Fibroblast of skin of scalp (primary cell): ENCODE measurements at places on chromosomes 12 and 14.
A peak's percentile ranks its signal among the peaks of the same experiment; 100 is the strongest.

DNA sequence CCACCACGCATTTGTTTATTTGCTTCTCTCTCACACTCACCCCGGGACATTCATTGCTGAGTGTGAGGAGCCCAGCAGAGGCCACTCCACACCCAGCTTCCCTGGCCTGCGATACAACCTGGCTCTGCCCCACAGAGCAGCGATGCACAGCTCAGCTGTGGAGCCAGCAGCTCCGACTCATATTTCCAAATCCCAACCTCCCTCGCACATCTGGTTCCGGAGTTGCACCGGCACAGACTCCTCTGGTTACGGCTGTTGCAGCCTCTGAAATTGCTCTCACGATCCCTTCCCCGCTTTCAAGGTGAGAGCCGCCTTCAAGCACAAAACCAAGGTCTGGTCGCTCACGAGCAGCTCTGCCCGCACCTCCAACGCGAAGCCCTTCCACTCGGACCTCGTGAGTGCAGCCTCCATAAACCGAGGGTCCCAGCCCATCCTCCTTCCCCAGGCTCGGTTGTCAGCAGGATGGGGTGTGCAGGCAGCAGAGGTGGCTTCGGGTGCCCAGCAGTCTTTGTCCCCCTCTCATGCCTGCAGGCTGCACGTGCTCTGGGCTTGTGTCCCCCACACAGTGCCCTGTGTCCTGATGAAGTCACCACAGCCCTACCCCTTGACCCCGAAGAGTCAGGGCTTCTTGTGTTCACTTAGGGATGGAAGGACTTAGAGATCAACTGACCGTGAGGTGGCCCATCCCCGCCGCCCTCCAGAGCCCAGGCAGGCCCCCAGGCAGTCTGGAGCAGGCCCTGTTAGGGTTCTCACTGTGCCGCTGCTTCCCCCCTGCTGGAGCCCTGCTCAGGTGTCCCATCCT is 184.3 kb downstream of the ADGRD1 start:
- no peak for DNase-seq

- peak; percentile 72 for DNase-seq
These were observed 47.8 kb upstream of the RERG start for GRCh38 chr12:15268927-15269552.

- DNase-seq: no peak
These were observed 89.7 kb upstream of the PARP11 start for GRCh38 chr12:3962631-3963483.

- DNase-seq: no peak
These were observed 26.5 kb downstream of the NUDT4 start for GRCh38 chr12:93403988-93404803.

- DNase-seq: no peak
These were observed 755 bp downstream of the SETD1B start for GRCh38 chr12:121804417-121805111.

DNA sequence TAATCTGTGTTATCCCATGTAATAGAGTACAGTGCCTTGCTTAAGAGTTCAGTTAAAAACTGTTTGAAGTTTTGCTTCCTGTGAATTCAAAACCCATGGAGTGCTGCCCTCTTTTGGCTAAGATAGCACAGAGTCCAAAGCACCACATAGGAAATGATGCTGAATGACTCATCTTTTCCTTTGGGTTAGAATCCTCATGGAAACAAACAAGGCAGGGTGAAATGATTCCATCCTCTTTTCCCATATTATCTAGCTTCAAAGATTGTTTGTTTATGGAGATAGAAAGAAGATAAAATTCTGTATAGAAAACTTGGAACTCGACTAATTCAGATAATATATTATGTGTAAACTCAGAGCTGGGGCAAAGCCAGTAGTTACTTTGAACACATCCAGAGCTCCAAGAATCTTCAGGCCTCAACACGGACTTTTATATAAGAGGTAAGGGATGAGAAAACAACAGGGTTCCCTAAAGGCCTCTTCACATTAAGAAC is 87.4 kb downstream of the OTOGL start:
- DNase-seq: peak; percentile 95

- peak; percentile 42 for DNase-seq
These were observed 115.8 kb downstream of the SLC25A47 start for GRCh38 chr14:100438678-100439592.

DNA sequence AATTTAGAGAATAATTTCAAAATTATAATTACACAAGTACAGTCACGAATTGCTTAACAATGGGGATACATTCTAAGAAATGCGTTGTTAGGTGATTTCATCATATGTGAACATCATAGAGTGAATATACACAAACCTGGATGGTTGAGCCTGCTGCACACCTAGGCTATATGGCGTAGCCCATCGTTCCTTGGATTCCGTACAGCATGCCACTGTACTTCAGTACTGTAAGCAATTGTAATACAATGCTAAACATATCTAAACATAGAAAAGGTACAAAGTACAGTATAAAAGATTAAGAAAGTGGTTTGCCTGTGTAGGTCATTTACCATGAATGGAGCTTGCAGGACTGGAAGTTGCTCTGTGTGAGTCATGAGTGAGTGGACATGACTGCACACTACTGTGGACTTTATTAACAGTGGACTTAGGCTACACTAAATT is 286.2 kb downstream of the CACNA1C start:
- DNase-seq: peak; percentile 58

- DNase-seq: peak; percentile 49
These were observed 16.4 kb downstream of the NAV3 start for GRCh38 chr12:77847060-77847541.

DNA sequence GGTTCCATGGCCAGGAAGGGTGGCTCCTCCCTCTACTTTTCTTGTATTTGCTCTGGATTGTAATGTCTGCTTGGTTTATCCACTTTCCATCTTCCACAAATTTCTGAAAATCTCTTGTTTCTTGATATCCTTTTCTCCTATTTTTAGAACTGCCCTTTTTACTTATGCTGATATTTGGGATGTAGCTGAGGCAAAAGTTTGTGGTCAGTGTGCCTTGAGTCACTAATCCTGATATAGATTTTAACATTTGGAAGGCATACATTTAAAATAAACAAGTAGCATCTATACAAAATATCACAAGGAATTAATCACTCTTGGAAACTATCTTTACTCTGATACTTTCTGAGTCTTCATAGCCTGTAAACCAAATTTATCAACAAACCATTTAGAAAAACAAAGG is 11.0 kb downstream of the GRIP1 start:
- DNase-seq: peak; percentile 36

- DNase-seq: peak; percentile 9
These were observed 3.3 kb upstream of the PDZRN4 start for GRCh38 chr12:41184864-41185263.

- peak; percentile 87 for DNase-seq
These were observed 49.9 kb upstream of the PLXNC1 start for GRCh38 chr12:94098466-94098865.

DNA sequence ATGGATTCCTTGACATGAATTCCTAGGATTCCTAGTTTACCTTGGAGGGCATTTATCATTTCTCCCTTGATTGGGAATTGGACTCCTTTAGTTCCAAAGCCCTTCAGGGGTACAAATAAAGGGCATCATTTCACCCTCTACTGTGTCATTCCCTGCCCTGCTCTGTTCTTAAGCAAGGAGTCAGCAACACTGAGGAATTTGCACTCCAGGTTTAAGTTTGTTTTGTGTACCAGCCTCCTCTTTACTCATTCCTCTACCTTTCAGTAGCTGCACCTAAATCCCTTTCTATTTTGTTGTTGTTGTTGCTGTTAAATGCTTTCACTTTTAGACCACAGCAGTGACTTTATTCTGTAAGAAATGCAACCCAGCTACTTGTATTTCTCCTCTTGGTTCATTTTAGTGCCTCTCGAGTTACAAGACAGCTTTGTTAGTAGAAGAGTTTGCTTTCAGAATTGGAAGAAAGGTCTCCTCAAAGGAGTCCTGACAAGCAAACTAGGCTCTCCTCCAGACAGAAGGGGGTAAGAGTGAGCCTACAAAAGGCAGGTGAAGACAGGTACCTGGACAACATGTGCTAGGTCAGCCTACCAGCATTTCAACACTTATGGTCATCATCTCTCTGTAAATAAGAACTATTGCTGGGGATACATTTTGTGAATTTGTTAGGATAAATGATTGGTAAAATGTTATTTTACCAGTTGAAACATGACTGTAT is 90.0 kb downstream of the RMST start:
- no peak for DNase-seq

- no peak for DNase-seq
These were observed 12.5 kb downstream of the HNRNPC start for GRCh38 chr14:21256539-21257393.

- peak; percentile 94 for DNase-seq
These were observed 13.6 kb upstream of the MLXIP start for GRCh38 chr12:122064780-122065588.

DNA sequence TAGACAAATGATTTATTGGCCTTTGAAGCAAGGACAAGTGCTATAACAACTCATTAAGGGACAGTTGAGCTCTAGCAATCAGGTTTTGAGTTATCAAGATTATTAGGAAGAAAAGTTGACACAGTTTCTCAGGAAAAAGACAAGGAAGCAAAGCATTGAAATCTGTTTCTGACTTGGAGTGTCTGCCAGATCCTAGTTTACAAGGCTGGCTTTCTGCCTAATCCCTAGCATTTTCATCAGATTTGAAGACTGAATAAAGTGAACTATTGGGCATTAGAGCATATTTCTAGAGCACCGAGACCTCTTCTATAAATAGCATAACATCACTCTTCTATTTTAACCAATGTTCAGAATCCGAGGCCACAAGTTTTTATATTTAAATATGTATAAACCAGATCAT is 7.0 kb downstream of the SYT1 start:
- no peak for DNase-seq

GRCh38 chr14:56247495-56248200 is 129.4 kb downstream of the PELI2 start:
- no peak for DNase-seq

- DNase-seq: peak; percentile 35
These were observed 61.4 kb upstream of the PCED1B start for GRCh38 chr12:47017901-47018475.

DNA sequence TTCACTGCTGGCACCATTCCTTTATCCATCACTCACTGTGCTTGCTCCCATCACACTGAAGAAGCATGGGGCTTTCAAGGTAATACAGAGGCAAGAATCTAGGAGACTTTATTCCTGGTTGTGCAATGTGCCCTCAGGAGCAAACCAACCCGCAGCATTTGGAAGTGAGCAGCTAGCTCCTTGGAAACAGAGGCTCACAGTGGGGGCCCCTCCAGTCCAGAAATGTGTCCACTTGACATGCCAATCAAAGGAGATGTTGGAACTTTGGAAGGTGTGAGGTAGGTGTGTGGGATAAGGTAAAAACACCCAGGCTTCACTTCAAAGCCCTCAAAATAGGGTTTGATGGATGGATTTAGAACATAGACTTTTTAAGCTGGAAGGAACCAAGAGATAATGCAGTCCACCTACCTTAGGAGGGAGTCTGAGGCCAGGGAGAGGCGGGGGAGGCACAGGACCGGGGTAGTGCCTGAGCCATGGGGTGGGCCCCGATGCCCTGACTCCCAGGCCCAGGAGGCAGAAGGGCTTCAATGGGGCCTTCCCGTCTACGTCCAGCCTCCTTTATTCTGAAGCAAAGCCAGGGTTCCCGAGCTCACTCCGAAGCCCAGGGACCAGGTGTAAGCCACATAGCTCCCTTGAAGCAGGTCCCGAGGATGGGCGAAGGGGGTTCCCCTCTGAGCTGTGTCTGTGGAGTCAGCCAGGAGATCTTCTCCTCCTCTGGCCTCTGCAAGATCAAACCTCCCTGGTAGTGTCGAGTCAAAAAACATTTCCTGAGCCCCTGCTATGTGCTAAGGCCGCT is 17.6 kb upstream of the BCL11B start:
- no peak for DNase-seq

GRCh38 chr12:40579687-40580086 is 112.6 kb upstream of the CNTN1 start:
- DNase-seq: no peak

DNA sequence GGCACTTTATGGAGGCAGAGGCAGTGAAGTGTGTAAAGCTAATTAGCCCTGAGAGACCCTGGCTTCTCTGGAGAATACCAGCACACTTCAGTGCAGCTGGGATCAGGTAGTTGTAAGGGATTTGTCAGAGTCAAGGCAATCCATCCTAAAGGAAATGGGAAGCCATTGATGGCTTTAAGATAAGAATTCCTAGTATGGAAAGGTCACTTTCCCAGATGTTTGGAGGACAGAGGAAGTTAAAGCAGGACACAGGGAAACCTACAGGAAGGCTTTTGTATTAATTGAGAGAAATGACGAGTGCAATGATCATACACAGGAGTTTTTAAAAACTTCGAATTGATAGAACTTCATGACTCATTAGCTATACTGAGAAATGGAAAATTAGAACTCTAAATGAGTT is 254.4 kb downstream of the SLC16A7 start:
- no peak for DNase-seq

DNA sequence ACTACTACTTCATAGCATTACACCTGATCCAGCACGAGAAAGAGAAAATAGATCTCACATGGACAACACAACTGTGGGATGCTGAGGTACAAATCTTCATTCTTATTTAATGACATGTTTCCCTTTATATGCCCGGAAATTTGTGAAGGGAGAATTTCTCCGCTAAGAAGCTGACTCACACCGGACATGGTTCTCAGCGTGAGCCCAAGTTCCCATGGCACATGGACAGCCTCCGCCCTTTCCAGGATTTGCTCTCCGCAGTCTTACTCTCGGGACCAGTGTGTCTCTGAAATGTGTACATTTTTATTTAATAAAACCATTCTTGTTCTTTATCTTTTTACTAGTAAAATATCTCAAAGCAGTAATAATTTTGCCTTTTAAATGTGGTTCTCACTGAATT is 1154.8 kb downstream of the TMEM121 start:
- DNase-seq: no peak

DNA sequence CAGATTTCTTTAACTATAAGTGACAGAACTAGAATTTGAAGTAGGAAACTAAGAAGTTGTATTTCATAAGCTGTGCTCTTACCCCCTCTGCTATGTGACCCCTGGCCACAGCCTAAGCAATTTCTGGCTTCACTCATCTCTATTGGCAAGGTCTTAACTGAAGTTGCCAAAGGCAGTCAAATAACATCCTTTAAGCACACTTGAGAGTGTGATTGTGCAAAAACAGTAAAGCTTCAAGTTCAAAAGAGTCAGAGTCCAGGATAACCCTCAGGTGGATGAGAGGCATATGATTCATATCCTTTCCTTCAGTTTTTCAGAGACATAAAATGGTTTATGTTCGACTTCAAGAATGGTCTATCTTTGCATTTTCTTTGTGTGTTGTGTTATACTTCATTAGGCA is 45.2 kb downstream of the GRIP1 start:
- DNase-seq: no peak

DNA sequence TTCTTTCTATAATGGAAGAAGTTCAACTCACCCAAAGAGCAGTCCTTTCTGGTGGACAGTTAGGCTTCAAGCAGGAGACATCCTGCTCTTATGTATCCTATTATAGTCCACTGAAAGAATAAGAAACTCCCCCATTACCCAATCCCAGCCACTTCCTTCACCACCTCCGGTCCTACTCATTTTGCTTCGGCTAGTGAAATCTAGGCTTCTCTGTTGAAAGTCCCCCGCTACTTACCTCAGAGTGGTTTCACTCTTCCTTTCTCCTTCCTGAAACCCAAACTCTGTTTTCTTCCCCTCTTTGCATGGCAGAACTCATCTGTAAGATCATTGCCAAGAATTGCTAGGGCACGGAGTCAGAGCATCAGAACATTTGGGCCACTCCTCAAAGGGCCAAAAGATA is at the start of gene GPR84:
TSS of gene GPR84 (minus strand) at position 74 of the 400 bp plus-strand sequence. CDS start 635 bp downstream, outside the sequence.
- no peak for DNase-seq
